ENCODE measurements at places on chromosomes 7 and 10. TPM values are rescaled to one million over a fixed set of nuclear protein-coding genes. Genes with fewer than 3 reads are reported as not detected.

GRCh38 chr10:63843107-63843506 lies 321.9 kb downstream of the REEP3 start:
- no peak for DNase-seq

ZNF138 gene
- total RNA-seq, result 11.0 TPM

CCM2 gene
- 43.0 TPM for total RNA-seq

GRCh38 chr10:84188815-84189214 lies 5.5 kb upstream of the CDHR1 start:
- DNase-seq, result no peak

DNA sequence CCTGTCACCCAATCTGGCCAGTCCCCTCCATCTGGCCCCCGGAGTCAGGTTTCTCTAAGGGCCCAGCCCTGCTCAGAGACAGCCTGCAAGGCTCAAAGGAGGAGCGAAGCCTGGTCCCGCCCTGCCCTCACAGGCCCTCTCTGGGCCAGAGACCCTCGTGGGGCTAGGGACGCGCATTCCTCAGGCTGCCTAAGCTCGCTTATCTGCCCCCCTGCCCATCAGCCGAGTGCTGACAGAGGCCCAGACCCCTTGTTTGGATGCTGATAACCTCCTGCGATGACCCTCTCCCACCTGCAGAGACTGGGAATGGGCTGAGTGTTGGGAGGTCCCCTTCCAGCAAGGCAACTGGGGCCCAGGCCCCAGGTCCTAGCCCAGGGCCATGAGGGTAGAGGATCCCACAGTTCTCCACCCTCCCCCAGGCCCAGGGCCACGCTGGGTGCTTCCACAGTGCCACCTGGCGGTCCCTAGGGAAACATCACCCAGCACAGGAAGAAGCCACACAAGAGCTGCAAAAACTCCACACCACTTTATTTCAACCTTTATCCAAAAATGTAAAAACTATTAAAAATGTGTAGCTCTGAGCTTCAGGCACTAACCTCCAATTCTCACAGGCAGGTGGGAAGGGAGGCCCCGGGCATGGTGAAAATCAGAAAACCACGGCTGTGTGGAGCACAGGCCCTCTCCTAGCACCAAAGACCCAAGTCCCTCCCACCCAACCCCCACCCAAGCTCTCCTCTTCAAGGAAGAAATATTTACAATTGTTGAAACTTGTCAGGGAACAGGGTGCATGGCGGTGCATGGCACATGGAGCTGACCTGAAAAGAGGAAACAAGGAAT lies 2.2 kb downstream of the NPM3 start:
- DNase-seq, result no peak

GRCh38 chr7:8444468-8444769 lies 11.0 kb downstream of the NXPH1 start:
- no peak for DNase-seq
